ENCODE measurements at places on chromosomes 6 and 20.
A peak's percentile ranks its signal among the peaks of the same experiment; 100 is the strongest.

GRCh38 chr6:42692137-42692911 lies 30.1 kb downstream of the PRPH2 start:
- no peak for DNase-seq

- no peak for DNase-seq
Observed at GRCh38 chr20:6767126-6767535, 355 bp upstream of the BMP2 start.

- no peak for DNase-seq
Observed at GRCh38 chr6:23855497-23856116, 270.4 kb upstream of the NRSN1 start.

DNA sequence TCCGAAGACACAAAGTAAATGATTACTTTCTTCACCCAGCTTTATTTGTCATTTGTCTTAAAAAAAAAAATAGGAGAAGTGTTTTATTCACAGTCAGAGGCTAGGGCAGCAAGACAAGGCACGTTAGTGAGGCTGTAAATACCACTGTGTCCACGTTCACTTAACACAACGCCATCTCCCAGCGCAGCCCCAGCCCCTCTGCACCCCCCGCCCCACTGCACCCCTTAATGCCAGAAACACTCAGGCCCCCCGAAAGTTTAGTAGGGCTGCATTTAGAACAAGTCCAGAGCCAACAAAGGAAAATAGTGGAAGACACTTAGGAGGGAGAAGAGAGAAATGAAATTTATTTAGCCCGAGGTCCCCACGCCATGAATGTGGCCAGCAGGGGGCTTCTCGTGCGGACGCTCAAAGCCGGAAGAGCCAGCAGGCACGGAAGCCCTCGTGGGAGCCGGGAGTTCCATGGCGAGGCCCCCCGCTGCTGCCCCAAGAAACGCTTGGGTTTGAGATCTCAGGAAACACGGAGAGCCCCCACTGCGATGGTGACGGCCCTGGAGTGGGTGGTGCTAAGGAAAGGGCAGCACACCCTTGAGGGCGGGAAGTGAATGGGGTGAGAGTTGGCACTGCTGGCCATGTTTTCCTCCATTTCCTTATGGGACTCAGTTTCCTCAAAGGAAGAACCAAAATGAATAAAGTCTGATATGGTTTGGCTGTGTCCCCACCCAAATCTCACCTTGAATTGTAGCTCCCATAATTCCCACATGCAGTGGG lies 50.2 kb downstream of the IYD start:
- DNase-seq = peak; percentile 18

DNA sequence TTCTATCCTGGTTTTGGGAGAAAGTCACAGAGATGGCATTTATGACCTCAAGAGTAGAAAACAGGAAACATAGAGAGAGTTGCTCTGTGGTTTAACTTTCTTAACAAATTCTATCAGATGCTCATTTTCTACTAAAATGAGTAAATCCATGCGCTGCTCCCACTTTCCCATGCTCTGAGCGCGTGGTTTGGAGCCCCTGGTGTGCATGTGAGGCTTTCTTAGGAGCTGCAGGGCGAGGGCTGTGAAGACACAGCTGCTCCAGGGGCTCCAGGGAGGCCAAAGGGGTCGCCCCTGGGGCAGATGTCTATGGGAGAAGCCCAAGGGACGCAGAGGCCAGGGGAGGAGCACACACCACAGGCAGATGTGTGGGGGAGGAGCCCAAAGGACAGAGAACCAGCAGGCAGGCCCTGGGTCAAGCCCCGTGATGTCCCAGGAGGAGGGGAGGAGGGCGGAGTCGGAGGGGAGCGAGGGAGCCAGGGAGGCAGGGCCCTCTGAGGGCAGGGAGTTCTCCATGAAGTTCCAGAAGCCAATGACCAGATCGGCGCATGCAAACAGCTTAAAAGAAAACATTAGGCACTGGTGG lies 122.9 kb downstream of the IRF4 start:
- no peak for DNase-seq

- DNase-seq = no peak
Observed at GRCh38 chr20:24608926-24609667, 139.7 kb downstream of the SYNDIG1 start.

GRCh38 chr6:118509009-118509617 lies 39.0 kb upstream of the PLN start:
- no peak for DNase-seq

DNA sequence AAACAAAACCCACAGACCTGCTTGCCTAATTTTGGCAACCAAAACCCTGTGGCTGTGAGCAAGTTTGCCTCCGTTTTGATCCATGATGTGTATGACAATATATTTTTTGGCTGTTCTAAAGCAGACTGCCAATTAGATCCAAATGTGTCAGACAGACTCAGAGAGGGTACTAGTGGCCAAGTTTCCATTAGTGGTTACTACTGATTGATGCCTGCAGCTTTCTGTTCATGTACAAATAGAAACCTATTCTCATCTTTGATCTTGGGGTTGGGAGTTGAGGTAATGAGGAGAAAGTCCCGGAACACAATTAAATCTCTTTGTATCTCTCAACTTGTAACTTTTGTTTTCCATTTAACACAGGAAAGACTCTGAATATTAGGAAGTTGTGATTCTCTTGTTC lies 100.9 kb downstream of the RNF144B start:
- DNase-seq = no peak

GRCh38 chr20:37407019-37407566 lies 61.2 kb downstream of the SRC start:
- no peak for DNase-seq

DNA sequence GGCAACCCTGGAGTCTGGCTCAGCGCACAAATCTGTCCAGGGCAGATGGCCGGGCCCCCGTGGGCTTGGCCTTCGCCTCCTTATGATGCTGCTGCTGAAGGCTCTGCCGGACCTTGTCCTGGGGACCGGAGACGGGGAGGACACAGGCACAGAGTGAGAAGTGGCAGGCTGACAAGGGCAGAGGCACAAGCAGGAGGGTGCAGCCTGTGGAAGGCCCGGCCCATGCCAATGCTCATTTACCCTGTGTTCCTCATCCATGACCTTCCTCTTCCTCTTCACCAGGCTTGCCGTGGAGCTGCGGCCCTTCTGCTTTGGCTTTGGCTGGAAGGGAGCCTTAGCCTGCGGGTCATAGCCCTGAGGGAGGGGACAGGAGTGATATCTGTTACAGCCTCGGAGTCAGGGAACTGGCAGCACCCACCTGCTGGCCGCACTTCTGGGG lies 2.4 kb downstream of the B3GALT4 start:
- DNase-seq = no peak

GRCh38 chr6:111792914-111793700 lies 80.1 kb downstream of the FYN start:
- DNase-seq = no peak

DNA sequence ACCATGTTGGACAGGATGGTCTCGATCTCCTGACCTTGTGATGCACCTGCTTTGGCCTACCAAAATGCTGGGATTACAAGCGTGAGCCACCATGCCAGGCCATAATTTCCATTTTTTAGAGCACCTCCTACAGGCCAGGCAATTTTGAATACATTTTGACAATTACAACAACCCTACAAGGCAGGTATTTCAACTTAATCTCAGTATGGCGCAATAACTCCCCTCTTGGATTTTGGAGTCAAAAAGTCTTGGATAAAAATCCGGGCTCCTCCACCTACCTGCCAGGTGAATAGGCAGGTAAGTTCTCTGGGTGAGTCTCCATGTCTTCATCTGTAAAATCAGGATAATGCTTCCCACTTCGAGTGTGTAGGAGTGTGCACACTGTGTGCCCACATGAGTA lies 39.5 kb upstream of the TFAP2C start:
- no peak for DNase-seq

GRCh38 chr6:52155791-52156576 lies 30.2 kb upstream of the IL17A start:
- DNase-seq = no peak

GRCh38 chr20:36796117-36796516 lies 22.6 kb upstream of the DSN1 start:
- no peak for DNase-seq

GRCh38 chr20:34045930-34046725 lies 52.4 kb downstream of the RALY start:
- no peak for DNase-seq

GRCh38 chr6:4879741-4880275 lies 103.6 kb downstream of the CDYL start:
- no peak for DNase-seq

DNA sequence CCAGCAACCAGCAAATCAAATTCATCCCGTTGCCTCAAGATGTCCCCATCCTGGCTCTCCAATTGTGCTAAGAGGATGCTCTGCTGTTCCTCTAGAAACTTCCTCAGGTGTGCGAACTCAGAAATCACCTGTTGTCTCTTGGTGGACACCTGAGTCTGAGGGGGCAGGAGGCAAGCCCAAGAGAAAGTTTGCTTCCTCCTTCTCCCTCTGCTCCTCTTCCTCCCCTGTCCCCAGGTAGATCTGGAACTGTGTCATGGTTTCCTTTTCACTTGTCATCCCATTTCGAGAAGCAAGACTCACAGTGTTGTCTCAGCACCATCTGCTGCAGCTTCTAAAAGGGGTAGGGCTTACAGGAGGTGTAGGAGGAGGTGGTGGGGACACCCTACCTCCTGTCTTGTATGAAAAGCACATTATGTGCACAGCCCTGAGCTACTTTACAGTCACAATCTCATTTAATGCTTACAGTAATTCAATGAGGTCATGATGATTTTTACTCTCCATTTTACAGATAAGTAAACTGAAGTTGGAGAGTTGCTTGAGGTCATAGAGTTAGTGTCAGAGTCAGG lies 2.5 kb downstream of the TRIM10 start:
- no peak for DNase-seq

DNA sequence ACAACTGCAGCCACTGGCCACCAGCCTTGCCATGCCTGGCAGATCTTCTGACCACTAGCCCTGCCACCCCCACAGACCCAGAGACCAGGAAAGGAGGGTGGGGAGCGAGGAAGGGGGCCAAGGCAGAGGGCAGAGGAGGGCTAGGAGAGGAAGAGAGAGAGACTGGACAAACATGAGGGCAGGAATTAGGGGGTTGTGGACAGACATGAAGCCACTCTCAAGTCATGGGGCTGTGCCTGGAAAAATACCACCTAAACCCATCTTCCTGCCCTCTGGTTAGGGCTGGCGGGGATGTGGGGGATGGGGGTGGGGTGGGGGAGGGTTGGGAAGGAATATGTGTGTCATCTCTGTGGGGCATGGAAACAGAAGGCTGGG lies 1.4 kb upstream of the SLC29A1 start:
- DNase-seq = no peak

DNA sequence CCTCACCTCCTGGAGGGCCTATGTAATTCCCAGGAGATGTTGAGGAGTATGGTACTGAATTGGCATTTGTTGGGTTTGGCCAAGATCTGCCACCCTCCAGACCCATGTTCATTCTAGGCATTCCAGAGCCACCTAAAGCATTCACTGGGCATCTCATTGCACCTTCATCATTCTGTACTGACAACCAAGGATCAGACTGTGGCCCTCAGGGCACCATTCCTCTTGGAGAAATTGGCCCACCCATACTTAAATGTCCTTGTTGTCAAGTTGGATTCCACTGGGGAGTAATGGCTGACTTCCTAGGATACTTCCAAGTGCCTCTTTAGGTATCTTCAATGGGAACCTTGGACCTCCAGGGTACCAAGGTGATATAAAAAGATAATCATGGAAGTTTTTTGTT lies 16.8 kb upstream of the IBTK start:
- DNase-seq = no peak

DNA sequence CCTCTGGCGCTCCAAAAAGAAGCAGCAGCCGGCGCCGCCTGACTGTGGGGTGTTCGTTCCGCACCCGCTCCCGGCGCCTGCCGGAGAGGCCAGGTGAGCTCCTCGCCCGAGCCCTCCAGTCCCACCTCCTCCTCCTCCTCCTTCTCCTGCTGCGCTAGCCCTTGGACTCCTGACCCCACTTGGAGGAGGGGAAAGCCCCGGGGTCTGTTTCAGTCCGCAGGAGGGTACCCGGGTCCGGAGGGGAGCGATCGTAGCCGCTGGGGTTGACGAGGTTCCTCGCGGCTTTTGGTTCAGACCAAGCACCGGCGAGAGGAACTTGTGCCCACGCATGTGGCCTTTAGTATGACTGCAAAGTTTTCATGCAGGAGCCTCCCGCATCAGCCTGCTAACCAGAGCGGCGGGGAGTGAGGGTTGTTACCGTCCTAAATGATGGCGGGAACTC lies 493 bp downstream of the CRYBG1 start:
- DNase-seq = peak; percentile 7

- DNase-seq = no peak
Observed at GRCh38 chr20:42267793-42268384, 649.7 kb upstream of the CHD6 start.

DNA sequence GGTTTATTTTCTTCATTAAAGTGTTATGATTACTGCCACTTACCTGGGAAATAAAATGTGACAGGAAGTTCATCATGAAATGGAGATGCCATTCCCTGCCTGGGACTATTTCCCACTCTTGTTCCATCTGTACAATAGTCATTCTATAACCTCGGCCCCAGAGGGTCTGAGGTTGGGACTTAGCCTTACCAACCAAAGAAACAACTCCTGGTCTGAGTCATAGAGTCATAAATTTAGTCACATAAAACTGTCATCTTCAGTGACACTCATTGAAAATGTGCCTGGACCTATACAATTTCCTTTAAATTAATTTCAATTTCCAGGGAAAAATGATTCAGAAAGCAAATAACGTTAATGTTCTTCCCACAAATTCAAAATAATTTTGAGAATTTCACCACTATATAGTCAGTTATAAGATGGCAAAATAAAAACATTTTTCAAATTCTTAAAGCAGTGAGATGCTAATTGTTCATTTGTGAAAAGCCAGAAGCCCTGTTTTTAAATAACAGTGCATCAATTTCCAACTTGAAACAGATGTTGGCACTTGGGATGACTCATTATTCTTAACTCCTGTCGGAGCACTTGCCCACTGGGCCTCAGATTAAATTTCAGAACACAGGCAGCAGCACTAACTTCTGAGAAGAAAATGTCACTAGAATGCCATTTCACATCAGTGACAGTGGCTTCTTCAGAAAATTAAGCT lies 201.2 kb upstream of the SMLR1 start:
- no peak for DNase-seq

DNA sequence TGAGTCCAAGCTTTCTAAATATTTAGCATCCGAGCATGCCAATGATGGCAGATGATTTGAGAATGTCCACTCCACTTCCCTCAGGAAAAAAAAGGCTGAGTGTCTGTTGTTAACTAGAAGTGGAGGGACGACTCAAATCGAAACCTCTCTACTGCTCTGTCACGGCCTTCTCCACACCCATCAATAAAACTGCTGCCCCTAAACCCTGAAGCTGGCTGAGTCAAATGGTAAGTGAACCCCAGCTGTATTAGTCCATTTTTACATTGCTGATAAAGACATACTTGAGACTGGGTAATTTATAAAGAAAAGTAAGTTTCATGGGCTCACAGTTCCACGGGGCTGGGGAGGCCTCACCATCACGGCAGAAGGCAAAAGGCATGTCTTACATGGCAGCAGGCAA lies 707.0 kb downstream of the QKI start:
- DNase-seq = no peak

DNA sequence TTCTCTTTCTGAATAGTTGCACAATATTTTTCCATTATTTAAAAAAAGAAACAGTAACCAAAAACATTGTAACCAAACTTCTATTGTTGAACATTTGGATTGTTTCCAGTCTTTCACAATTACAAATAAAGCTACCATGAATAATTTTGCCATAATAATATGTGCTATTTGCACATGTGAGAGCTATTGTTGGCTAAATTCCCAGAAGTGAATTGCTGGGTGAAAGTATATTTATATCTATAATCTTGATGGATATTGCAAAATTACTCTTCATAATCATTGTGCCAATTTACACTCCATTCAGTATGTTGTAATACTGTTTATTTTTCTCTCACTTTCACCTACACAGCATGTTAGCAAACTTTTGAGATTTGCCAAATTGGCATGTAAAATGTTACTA lies 36.6 kb upstream of the SLC22A16 start:
- DNase-seq = no peak

- no peak for DNase-seq
Observed at GRCh38 chr20:47762699-47763268, 22.5 kb downstream of the SULF2 start.

Measured in activated T-helper 1 cell treated with anti-CD3 and anti-CD28 coated beads, Interleukin-2, amount 50 U/mL, for 16 hours (primary cell).